HepG2 (cell line): ENCODE measurements at places on chromosomes 11 and 22. TPM values are rescaled to one million over a fixed set of nuclear protein-coding genes. Genes with fewer than 3 reads are reported as not detected.

DNA sequence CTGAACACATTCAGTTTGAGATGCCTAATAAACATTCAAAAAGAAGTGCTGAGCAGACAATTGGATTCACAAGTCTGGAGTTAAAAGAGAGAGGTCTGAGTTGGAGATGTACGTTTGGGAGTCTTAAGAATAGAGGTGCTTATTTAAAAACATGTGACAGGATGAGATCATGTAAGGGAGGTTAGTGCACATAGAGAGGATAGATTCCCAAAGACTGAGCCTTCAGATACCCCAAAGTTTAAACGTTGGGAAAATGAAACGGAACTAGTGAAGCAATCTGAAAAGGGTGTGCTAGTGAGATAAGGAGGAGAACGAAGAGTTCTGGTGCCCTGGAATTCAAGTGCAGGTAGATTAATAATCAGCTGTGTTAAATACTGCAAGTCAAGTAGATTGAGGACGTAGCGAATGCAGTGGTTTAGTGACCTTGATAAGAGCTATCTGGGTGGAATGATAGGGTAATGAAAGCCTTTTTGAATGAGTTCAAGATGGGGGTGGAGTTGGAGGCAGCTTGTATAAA, 63.7 kb downstream of the HIPK3 start:
- no peaks in the 10 kb centered on the region for H3K27me3 ChIP-seq
- no peaks in the 10 kb centered on the region for H3K4me1 ChIP-seq
- no peaks in the 10 kb centered on the region for H3K36me3 ChIP-seq
- no peak overlapping the region for H3K27ac ChIP-seq
- no peak for DNase-seq

The ISX gene
- 1.8 and 3.0 TPM in 2 replicates for total RNA-seq

DNA sequence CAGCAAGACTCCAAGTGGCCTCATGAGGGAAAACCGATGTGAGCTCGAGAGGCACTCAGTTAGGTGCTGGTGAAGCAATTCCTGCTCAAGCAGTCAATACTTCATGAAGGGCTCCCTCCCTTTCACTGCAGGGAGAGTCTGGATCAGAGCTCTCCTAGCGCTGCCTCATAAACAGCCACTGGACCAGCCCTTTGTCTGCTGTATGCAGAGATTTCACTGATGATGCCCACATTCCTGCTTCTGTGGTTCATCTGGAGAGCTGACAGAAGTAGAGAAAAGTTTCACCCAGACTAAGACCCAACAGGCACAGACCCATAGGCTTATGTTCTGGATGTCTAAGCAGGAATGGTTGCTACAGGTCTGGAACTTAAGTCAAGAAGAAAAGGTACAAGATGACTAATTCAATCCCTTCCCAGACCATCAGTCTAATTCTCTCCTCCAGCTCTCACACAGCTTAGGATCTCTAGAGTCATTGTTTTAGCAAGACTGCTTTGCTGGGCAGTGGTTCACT, 4.0 kb downstream of the UCP2 start:
- no peaks in the 10 kb centered on the region for H3K27me3 ChIP-seq
- DNase-seq: no peak
- H3K4me1 ChIP-seq: peaks cover 34% of the 10 kb centered on the region
- H3K27ac ChIP-seq: no peak overlapping the region

DNA sequence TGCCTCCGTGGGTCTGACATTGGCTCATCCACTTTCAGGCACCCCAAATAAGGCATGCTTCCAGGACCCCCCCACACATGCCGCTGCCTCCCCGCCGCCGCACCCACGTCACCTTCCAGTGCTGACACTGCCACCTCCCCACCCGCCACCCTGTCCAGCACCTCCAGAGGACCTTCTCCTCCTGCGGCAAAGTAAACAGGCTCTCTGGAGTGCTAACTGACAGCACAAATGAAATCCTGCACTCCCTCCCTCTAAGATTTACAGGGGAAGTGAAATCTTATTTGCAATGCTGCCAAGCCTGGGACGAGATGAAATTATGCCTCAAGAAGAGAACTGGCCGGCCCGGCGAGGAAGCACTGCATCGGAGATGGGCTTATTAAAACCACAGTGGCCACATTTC, 35.3 kb downstream of the MACROD1 start:
- H3K4me3 ChIP-seq: no peak overlapping the region
- peaks cover 47% of the 10 kb centered on the region for H3K4me1 ChIP-seq
- no peaks in the 10 kb centered on the region for H3K27me3 ChIP-seq
- no peak overlapping the region for H3K27ac ChIP-seq
- H3K36me3 ChIP-seq: no peaks in the 10 kb centered on the region

- H3K4me1 ChIP-seq: no peaks in the 10 kb centered on the region
- H3K27me3 ChIP-seq: no peaks in the 10 kb centered on the region
- H3K4me3 ChIP-seq: no peak overlapping the region
- no peaks in the 10 kb centered on the region for H3K36me3 ChIP-seq
- no peak for DNase-seq
Observed at GRCh38 chr11:83635166-83635565, 349.0 kb upstream of the CCDC90B start.
